ENCODE measurements at places on chromosomes 4 and X.

GRCh38 chrX:22118161-22118830 lies 86.2 kb downstream of the PHEX start:
- DNase-seq = no peak

- no peak for DNase-seq
These were observed 6.2 kb downstream of the FGB start for GRCh38 chr4:154569028-154569427.

GRCh38 chr4:19224820-19225219 lies 1026.9 kb upstream of the SLIT2 start:
- DNase-seq = no peak

- DNase-seq = no peak
These were observed 2.6 kb downstream of the FLNA start for GRCh38 chrX:154371789-154372300.

DNA sequence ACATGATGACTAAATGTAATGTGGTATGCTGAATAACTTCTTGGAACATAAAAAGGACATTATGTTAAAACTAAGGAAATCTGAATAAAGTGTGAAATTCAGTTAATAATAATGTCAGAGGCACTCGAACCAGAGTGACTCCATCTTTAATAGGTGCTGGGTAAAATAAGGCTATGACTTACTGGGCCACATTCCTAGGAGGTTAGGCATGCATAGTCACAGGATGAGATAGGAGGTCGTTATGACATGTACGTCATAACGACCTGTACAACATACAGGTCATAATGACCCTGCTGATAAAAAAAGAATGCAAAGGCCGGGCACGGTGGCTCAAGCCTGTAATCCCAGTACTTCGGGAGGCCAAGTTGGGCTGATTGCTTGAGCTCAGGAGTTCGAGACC lies 28.9 kb upstream of the OPHN1 start:
- DNase-seq = no peak

DNA sequence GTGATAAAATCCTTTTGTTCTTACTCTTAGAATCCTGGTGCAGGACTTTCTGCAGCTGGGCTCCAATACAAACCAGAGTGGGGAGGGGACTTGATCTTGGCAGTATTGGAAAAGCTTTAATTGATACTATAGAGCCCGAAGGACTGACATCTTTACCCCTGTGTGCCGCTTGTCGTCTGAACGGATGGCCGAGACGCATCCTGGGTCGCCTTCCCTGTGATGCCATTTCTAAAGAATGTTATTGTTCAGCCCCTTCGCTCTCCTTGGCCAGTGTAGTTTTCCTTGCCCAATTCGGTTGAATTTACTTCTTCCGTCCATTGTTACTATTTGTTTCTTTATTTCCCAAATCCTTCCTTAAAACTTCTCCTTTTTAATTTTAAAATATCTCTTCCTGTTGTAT lies 80.9 kb downstream of the CLDN34 start:
- DNase-seq = no peak

DNA sequence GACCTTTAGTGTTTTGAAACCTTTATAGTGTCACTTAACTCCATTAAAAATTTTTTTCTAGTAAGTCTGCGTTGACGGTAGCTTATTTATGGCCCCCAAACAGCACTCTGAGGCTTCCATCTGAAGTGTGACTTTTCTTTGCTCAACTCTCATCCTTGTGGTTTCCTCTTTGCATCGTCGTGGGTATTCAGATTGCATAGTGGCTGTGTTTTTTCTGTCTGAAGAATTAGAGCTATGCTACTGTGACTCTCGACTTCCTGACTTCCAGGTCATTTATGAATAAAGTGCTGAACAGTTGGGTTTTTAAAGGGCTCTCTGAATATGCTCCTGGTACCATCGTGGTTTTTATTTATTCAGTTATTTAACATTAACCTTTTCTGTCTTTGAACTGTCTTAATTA lies 44.9 kb downstream of the JADE1 start:
- DNase-seq = no peak

GRCh38 chr4:159235779-159236368 lies 133.0 kb downstream of the RAPGEF2 start:
- DNase-seq = no peak

- DNase-seq = no peak
These were observed 24.7 kb upstream of the EPGN start for GRCh38 chr4:74283614-74284013.

GRCh38 chr4:177860171-177860570 lies 417.9 kb upstream of the AGA start:
- no peak for DNase-seq

DNA sequence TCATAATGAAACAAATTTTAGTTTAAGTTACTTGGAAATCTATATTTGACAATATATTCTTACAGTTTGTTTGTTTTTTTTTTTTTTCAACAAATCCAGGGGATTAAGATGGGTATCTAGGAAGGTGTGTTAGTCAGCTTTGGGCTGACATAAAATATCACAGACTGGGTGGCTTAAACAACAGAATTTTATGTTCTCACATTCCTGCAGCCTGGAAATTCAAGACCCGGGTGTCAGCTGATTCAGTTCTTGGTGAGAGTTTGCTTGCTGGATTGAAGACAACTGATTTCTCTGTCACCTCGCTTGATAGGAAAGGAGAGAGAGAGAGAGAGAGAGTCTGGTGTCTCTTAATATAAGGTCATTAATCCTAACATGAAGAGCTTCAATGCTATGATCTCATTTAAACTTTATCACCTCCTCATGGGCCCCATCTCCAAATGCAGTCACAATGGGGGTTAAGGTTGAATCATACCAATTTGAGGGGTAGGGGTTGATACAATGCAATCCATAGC lies 465.2 kb downstream of the CENPC start:
- DNase-seq = no peak

DNA sequence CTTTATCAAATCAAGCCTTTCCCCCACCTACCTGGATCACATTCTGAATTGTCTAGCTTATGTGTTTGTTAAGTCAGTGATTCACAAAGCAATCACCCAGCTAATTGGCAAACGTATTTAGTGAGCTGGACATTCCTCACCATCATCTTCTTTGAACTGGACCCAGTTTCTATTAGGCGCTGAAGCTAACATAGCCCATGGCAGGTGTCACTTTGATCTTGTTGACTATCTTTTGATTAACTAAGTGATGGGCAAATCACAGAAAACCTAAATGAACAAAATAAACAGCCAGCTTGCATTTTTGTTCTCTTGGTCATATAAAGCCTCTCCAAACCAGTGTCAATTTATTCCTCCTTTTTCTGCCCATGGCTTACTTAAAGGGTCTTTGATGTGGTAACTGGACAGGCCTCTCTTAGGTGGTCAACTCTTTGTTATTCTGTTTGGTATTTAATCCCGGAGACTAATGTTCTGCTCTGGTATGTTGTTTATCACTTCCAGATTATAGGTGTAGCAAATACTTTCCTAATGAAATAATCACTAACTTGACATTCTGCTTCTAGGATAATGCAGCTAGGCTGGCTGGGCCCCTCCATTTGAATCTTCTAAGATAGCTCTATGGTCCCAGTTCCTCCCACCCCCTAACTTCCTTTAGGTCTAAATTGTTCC lies 105.3 kb upstream of the SMIM10 start:
- DNase-seq = no peak

GRCh38 chrX:142156567-142156966 lies 48.5 kb downstream of the MAGEC2 start:
- no peak for DNase-seq

DNA sequence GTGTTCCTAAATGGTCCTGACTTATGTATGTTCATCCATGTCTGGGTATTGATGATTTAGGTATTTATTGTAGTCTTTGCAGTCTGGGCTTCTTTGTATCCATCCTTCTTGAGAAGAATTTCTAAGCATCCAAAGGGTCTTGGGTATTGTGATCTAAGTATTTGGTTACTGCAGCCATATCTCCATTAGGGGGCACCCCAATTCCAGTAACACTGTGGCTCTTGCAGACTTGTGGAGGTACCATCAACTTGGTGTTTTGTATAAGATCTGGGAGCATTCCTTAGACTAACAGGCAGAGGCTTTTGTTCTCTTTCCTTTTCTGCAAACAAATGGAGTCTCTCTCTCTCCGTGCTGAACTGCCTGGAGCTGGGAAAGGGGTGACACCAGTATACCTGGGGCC lies 113.7 kb upstream of the NEXMIF start:
- DNase-seq = no peak

- no peak for DNase-seq
These were observed 120.2 kb upstream of the PJA1 start for GRCh38 chrX:69285401-69285877.

GRCh38 chr4:71126719-71127118 lies 133.3 kb downstream of the DCK start:
- no peak for DNase-seq

DNA sequence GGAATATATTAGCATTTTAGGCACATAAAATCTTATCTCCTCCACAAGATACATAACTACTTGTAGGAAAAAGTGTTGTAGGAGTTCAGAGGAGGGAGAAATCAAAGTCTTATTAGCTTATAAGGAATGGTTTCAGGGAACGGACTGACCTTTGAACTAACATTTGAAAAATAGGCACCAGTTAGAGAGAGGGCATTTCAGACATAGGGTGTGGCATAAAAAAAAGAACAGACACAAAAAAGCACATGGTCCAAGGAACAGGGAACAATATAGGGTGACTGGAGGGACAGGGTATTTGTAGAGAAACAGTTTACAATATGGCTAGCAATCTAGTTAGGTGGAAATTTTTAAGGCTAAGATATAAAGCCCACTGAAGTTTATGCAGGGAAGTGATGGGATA lies 6.4 kb downstream of the ABCB7 start:
- DNase-seq = no peak

DNA sequence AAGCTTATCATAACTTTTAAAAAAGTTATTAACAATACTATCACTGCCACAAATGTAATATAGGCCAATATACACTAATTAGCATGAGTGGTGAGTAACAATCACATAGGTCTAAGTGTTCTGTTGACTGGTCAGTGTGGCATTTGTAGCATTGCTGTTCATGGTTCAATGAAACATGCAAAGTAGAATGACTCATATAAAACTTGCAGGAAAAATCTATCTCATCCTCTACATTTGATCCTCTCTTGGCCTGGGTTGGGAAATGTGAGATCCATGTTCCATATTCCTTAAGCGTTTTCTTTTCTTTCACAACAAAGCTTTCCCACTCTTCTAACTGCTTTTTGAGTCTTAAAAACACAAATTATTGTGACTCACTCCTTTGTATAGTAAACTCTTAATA lies 1418.7 kb downstream of the FSTL5 start:
- no peak for DNase-seq

- no peak for DNase-seq
These were observed 2.9 kb upstream of the REELD1 start for GRCh38 chr4:146211440-146211839.
